ENCODE measurements at places on chromosomes 6 and 20. TPM values are rescaled to one million over a fixed set of nuclear protein-coding genes. Genes with fewer than 3 reads are reported as not detected.

MOCS3 gene
- total RNA-seq = 2.9 TPM

SLC22A3 gene
- 1.2 TPM for total RNA-seq

AKAP12 gene
- 13.9 TPM for total RNA-seq

CYP21A2 gene
- not detected for total RNA-seq

Measured in Right ventricle myocardium superior (tissue), 1 donor.